Central memory CD8-positive, alpha-beta T cell (primary cell): ENCODE measurements at places on chromosomes 7 and 10.
A peak's percentile ranks its signal among the peaks of the same experiment; 100 is the strongest.

- no peaks in the 10 kb centered on the region for H3K27me3 ChIP-seq
- peaks cover 3% of the 10 kb centered on the region for H3K36me3 ChIP-seq
- H3K4me1 ChIP-seq, result no peaks in the 10 kb centered on the region
- DNase-seq, result no peak
- no peak overlapping the region for H3K27ac ChIP-seq
These were observed 129.3 kb downstream of the WNT2 start for GRCh38 chr7:117193564-117193963.

GRCh38 chr7:75867390-75867717, 11.5 kb upstream of the RHBDD2 start:
- peaks cover 28% of the 10 kb centered on the region for H3K27me3 ChIP-seq
- H3K4me3 ChIP-seq, result no peak overlapping the region
- no peaks in the 10 kb centered on the region for H3K36me3 ChIP-seq
- peaks cover 6% of the 10 kb centered on the region for H3K4me1 ChIP-seq
- no peak for DNase-seq

- peaks cover 23% of the 10 kb centered on the region for H3K27me3 ChIP-seq
- no peak overlapping the region for H3K4me3 ChIP-seq
- peaks cover 6% of the 10 kb centered on the region for H3K4me1 ChIP-seq
- DNase-seq, result no peak
- H3K27ac ChIP-seq, result no peak overlapping the region
These were observed 62.0 kb downstream of the VSTM4 start for GRCh38 chr10:49053053-49053997.

GRCh38 chr10:122521011-122521410, 39.5 kb upstream of the DMBT1 start:
- H3K4me1 ChIP-seq, result peaks cover 15% of the 10 kb centered on the region
- DNase-seq, result no peak
- H3K27ac ChIP-seq, result no peak overlapping the region
- H3K36me3 ChIP-seq, result peaks cover 3% of the 10 kb centered on the region
- peaks cover 17% of the 10 kb centered on the region for H3K27me3 ChIP-seq

- no peak overlapping the region for H3K27ac ChIP-seq
- H3K4me1 ChIP-seq, result no peaks in the 10 kb centered on the region
These were observed 535.0 kb downstream of the TNS3 start for GRCh38 chr7:47046949-47047348.

DNA sequence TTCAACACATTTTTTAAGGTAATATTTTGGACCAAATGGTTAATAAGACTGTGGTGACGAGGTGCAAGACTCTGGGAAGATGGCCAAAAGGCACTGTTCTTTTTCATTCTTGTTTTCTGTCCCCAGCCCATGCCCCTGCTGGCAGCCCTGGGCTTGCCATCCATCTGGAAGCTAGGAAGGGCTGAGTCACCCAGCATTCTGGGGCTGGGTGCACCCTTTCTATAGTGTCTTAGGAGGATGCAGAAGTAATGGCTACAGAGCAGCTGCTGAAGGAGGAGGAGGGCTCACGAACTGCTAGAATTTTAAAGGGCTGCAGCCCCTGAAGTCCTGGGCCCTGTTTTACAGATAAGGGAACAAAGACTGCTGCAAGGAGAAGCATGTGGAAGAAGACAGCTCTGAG, 42.8 kb upstream of the ZNF32 start:
- no peak overlapping the region for H3K4me3 ChIP-seq
- H3K4me1 ChIP-seq, result peaks cover 5% of the 10 kb centered on the region
- peaks cover 1% of the 10 kb centered on the region for H3K36me3 ChIP-seq
- no peak overlapping the region for H3K27ac ChIP-seq
- peaks cover 13% of the 10 kb centered on the region for H3K27me3 ChIP-seq

GRCh38 chr10:72322280-72323058, 32.2 kb downstream of the DNAJB12 start:
- peaks cover 43% of the 10 kb centered on the region for H3K4me1 ChIP-seq
- no peaks in the 10 kb centered on the region for H3K27me3 ChIP-seq
- no peak for DNase-seq
- no peak overlapping the region for H3K27ac ChIP-seq

- H3K4me1 ChIP-seq, result no peaks in the 10 kb centered on the region
- H3K27ac ChIP-seq, result no peak overlapping the region
- H3K4me3 ChIP-seq, result no peak overlapping the region
- no peaks in the 10 kb centered on the region for H3K36me3 ChIP-seq
- no peak for DNase-seq
These were observed 8.9 kb downstream of the FBXL13 start for GRCh38 chr7:103065667-103066066.

DNA sequence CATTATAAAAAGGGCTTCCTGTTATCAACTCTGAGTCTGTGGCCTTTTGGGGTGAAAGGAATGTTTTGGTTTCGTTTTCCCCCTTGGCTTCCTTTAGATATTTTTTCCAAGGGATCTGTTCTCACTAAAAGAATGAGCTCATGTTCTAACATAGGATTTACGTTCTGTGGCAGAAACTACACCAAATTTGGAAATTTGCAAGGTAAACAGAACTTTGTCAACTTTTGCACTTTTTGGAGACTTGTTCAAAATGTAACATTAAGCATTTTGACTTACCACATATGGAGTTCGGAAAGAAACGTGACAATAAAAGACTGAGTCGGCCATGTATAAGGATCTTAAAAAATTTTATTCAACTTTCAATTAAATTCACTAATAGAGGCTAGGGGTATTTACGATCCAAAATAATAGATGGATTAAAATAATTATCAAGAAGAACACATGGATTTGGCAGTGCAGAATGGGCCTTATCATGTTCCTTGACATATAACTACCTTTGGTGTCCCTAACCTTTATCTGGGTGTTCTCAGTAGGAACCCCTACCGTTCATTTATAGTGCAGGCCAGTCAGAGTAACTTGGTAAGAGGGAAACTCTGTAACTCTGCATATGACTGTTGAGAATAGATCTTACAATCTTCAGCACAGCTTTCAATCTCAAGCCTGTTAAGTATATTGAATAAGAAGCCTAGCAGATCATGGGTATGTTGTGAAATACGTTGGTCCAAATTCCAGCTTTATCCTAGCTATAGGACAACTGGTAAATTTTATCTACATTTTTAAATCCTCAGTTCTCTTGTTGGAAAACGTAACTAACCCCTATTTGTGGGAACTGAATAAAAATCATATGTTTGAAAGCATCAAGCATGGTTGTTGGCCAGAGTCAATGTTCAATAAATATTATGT, 11.8 kb downstream of the CPED1 start:
- H3K27ac ChIP-seq, result no peak overlapping the region
- H3K4me3 ChIP-seq, result no peak overlapping the region
- H3K4me1 ChIP-seq, result peaks cover 14% of the 10 kb centered on the region
- no peak for DNase-seq

- H3K36me3 ChIP-seq, result peaks cover 17% of the 10 kb centered on the region
- H3K4me3 ChIP-seq, result no peak overlapping the region
- DNase-seq, result no peak
- H3K27me3 ChIP-seq, result no peaks in the 10 kb centered on the region
- H3K27ac ChIP-seq, result no peak overlapping the region
These were observed 45.0 kb upstream of the TSPAN13 start for GRCh38 chr7:16708511-16708910.

DNA sequence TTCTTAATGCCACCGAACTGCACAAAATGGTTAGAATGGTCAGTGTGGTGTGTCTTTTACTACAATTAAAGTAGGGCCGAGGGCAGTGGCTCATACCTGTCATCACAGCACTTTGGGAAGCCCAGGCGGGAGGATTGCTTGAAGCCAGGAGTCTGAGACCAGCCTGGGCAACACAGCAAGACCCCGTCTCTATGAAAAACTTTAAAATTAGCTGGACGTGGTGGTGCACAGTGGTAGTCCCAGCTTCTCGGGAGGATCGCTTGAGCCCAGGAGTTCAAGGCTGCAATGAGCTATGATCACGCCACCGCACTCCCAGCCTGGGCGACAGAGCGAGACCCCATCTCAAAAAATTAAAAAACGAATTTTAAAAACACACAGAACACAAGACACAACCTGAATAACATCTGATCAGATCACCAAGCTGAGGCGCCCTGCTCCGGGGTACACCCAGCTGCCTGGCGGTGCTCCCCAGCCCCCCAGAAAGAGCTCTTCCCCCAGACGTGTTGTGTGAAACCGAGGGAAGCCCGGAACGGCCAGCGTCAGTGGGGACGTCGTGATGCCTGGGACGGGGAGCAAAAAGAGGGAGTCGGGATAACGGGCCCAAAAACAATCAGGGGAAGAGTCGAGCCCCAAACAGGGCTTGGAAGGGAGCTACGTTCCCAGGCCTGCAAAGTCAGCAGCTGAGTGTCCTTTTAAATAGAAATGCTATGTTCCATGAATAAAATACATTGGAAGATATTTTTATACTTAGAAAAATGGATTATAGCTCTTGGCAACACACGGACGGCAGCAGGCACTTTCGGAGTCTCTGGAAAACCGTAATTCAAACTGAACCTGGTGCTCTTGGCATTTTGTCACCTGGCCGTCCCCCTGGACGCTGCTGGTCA, 80.7 kb upstream of the PDGFA start:
- peaks cover 15% of the 10 kb centered on the region for H3K36me3 ChIP-seq
- H3K27ac ChIP-seq, result peak overlapping the region; percentile 100

DNA sequence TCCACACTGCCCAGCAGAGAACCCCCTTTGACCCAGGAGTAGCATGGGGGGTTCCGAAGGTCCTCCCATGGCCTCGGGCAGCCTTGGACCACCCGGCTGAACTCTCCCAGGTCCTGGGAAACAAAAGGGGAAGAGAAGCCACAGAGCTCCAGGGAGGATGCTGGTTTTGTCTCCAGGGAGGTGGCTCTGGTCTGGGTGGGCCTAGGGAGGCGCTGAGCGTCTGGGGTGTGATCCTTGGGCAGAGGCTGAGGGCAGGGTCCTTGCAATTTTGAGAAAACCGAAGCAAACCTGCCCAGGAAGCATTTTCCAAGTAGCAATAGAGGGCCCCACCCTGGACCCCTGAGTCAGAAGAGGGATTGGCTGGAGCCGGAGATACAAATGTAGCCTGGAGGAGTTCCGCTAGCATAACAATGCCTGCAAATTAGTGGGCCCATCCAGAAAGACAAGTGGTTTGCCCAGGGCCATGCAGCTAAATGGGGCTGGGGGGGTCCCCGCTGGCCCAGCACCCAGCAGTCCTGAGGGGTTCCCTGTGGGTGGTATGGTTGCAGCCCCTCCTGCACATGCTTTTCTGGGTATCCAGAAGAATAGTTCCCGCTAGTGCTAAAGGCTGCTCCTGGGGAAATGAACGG, 2.0 kb downstream of the UTF1 start:
- H3K36me3 ChIP-seq, result peaks cover 3% of the 10 kb centered on the region
- H3K27me3 ChIP-seq, result peaks cover 60% of the 10 kb centered on the region
- H3K4me3 ChIP-seq, result no peak overlapping the region
- no peak overlapping the region for H3K27ac ChIP-seq
- no peak for DNase-seq

GRCh38 chr7:108071551-108071950, 58.6 kb downstream of the LAMB4 start:
- H3K27ac ChIP-seq, result no peak overlapping the region
- H3K4me3 ChIP-seq, result no peak overlapping the region
- no peak for DNase-seq
- H3K36me3 ChIP-seq, result no peaks in the 10 kb centered on the region
- H3K4me1 ChIP-seq, result no peaks in the 10 kb centered on the region

GRCh38 chr7:86913709-86914108, 145.7 kb downstream of the ELAPOR2 start:
- DNase-seq, result no peak
- peaks cover 5% of the 10 kb centered on the region for H3K27me3 ChIP-seq
- H3K4me1 ChIP-seq, result no peaks in the 10 kb centered on the region
- peaks cover 2% of the 10 kb centered on the region for H3K36me3 ChIP-seq

DNA sequence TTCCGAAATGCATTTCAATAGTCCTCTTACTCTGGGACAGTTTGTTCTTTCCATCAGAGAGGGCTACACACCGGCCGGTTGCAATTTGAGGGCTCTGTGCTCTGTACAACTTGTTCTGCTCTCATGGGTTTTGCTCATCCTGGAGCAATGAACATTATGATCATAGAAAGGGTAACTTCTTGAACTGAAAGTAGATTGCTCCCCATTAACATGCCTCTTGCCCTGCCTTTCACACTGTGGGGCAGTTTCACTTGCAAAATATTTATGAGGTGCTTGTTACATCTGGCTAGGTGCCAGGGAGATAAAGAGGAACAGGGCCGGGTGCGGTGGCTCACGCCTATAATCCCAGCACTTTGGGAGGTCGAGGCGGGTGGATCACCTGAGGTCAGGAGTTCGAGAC, 97.3 kb upstream of the MPP7 start:
- H3K27ac ChIP-seq, result no peak overlapping the region
- no peaks in the 10 kb centered on the region for H3K4me1 ChIP-seq
- peaks cover 1% of the 10 kb centered on the region for H3K36me3 ChIP-seq

DNA sequence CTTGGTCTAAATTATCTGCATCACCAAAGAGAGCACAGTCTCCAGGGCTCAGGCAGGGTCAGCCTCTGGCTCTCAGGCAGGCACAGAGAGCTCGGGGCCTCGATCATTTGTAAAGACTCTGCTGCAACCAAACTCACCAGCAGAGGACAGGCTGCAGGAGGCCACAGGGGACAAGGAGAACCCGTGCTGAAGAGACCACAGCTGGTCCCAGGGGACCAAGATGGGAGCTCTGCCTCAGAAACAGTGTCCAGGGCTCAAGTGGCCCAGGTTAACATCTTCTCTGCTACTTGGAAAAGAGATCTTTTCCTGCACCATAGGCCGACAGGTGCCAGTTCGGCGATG, 543.2 kb downstream of the PTPRN2 start:
- H3K27ac ChIP-seq, result no peak overlapping the region
- H3K36me3 ChIP-seq, result no peaks in the 10 kb centered on the region
- DNase-seq, result no peak
- H3K4me1 ChIP-seq, result no peaks in the 10 kb centered on the region

DNA sequence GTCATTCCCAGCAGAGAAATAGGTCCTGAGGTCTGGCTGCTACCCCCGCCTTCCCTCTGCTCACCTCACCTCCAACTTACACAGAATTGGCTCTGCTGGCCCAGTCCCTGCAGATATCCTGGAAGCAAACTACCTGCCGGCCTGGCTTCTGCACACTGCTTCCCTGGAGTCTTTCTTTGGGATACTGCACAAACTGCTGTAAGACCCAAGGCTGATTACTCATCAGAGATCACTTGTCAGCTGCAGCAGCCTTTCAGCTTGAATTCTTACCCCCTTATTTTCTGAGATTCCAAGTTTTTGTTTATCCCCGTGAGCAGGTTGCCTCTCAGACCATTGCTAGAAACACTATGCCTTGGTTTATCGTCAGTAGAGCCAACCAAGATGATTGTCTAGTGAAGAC, 426.4 kb downstream of the PHTF2 start:
- no peaks in the 10 kb centered on the region for H3K4me1 ChIP-seq
- H3K4me3 ChIP-seq, result no peak overlapping the region
- no peak overlapping the region for H3K27ac ChIP-seq

GRCh38 chr7:46972205-46972604, 609.7 kb downstream of the TNS3 start:
- H3K27me3 ChIP-seq, result no peaks in the 10 kb centered on the region
- no peak for DNase-seq
- no peaks in the 10 kb centered on the region for H3K36me3 ChIP-seq
- no peak overlapping the region for H3K4me3 ChIP-seq

DNA sequence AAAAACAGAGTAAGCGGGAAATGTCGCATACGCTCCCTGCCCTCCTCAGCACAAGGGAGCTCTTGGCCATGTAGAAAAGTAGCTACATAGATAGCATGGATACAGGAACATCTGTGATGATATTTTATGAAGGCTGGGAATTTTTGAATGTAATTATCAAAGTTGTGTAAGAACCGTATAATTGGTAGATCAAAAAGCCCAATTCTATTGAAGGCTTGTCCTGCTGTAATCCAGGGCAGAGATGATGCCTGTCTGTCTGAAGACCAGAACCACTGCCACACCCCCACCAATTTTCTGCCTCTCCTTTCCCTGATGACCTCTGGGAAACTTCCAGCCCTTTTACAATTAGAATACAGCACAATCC, 51.4 kb downstream of the ZRANB1 start:
- H3K4me3 ChIP-seq, result no peak overlapping the region
- peaks cover 20% of the 10 kb centered on the region for H3K36me3 ChIP-seq
- DNase-seq, result no peak
- H3K4me1 ChIP-seq, result peaks cover 4% of the 10 kb centered on the region
- no peak overlapping the region for H3K27ac ChIP-seq
- H3K27me3 ChIP-seq, result no peaks in the 10 kb centered on the region
